Urothelium cell line (cell line): ENCODE measurements at places on chromosomes 7 and 10.
A peak's percentile ranks its signal among the peaks of the same experiment; 100 is the strongest.

- no peak for DNase-seq
Measured at GRCh38 chr10:16919121-16919982, 102.1 kb upstream of the RSU1 start.

GRCh38 chr10:64334084-64334483 lies 812.9 kb downstream of the REEP3 start:
- no peak for DNase-seq

DNA sequence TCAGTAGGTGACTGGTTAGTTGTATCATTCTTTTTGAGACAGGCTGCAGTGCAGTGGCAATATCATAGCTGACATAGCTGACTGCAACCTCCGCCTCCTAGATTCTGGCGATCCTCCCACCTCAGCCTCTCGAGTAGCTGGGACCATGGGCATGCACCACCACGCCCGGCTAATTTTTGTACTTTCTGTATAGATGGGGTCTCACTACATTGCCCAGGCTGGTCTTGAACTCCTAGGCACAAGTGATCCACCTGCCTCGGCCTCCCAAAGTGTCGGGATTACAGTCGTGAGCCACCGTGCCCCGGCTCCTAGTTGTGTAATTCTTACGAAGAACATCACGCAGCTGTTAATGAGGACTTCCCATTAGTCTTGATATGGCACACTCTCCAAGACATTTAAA lies 123.4 kb upstream of the VKORC1L1 start:
- DNase-seq: no peak

DNA sequence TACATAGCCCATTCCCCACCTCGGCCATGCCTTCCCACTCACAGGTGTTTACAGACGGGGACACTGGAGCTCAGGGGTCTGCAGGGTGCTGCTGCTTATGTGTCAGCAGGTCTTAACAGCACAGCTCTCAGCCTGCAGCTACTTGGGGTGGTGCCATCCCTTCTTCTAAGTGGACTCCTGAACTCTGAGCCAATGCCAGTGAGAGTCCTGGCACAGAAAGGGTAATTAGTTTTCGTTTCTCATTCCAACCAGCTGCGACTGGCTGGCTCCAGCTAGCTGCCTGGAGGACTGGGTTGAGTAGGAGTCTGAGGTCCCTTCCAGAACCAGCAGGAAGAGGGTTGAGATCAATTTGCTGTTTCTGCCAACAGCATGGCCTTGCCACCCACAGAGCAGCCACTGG lies 88.3 kb upstream of the AGK start:
- DNase-seq: no peak

DNA sequence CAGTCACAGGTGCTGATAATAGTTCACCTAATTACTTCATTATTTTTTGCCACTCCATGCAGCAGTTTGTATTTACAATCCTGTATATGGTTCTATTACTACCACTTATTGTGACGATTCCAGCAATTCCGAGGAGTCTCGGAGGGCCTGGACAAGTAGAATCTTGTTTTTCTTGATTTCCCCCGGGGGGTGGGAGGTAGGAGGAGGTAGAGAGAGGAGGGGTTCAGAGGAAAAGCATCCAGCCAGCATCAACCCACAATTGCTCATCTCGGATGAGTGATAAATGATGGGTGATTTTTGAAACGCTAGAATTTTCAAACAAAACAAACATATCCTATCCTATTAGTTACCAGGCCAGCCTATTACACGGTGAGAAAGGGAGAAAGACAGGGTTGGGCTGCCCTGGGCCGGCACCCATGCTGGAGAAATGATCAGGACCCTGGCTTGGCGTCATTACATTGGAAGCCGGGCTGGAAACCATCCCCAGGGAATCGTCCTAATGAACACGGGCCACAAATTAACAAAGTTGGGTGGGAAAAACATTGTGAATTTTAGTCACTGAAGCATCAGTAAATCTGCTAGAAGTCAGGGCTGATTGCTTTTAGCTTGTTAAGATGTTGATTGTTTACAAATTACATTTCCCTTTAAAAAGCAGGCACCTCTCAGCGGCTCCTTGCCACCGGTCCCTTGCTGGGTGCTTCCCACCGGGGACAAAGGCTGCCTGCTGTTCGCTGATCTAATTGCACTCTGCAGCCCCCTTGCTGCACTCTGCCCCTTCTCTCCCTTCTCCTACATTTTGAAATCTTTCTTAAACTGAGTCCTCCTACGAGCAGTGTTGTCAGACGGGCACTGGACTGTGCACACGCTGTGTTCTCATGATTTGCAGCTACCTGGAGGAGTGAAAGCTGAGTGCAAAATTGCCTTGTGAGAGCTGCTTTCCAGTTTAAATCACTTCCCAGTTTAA lies 95.5 kb downstream of the FAM204A start:
- DNase-seq: no peak

GRCh38 chr7:135459951-135460567 lies 49.8 kb downstream of the CNOT4 start:
- no peak for DNase-seq

DNA sequence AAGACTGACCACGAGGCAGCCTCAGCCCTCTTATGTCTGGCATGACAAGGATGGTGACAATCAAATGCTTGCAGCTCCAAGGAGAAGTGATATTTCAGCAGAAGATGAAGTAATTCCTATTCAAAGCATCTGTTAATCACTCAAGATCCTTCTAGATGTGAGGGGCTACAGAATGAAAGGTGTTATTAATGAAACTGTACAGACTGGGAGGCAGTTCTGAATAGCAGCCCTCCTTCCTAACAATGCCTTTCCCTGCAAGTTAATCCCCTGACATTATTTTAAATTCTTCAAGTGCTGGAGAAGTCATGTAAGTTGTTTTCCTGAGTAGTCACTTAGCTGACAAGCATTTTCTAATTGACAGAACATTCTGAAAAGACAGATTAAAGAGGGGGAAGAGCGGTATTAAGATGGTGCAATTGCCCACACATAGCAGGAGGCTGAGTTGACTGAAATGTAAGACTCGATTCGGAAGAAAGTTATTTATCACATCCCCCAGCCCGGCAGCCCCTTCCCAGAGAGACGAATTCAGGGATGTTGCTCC lies 300.8 kb downstream of the GRID1 start:
- DNase-seq: no peak

DNA sequence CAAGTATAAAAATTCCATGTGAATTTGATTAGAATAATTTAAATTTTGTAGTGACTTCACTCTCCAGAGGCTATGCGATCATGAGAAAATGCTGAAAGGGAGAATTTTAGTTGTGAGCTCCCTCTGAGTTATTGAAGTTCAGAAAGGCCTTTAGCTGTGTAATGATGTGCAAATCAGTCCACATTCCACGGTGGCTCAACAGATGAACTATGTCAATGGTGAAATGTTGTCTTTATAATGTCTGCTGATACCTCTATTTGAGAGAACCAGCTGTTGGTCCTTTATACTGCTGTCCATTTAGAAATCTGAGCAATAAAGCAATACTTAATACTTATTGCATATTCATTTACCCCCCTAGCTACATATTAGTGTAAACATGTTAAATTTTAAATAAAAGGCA lies 7.1 kb upstream of the ITGB8 start:
- DNase-seq: no peak

DNA sequence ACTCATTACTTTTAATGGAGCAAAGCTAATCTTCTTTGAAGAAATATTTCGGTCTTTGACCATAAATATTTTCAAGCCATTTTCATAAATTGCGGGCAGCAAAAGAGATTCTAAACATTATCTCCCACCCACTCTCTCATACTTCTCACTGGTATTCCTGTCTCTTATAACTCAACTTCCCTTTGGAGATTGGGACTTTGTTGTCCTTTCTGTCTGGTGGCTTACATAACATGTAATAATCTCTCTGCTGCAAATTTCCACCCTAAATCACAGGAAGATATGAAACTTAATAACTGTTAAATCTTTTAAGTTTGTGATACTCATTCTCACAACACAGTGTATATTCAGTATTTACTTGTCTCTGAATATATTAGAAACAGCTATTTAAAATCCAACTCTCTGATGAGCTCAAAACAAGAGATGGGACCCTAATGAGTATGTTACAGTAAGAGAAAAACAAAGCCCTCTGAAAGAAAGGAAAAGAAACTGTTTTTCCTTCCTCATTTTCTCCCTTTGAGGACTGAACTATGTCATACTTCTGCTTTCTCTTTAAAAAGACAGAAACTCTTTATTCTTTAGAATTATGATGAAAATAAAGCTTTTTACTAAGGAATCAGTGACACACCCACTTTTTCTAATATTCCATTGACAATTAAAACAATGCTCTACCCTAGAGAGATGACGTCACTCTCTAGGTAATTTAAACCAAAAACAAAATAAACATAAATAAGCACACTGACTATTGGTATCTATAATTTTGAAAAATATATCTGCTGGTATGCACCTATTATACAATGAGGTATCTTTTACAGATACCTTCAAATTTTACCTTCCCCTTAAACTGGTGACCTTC lies 14.7 kb downstream of the CALCR start:
- no peak for DNase-seq

GRCh38 chr10:19947656-19948055 lies 131.4 kb downstream of the PLXDC2 start:
- DNase-seq: no peak

GRCh38 chr10:75266945-75267344 lies 31.2 kb upstream of the COMTD1 start:
- DNase-seq: no peak

- no peak for DNase-seq
Measured at GRCh38 chr10:130222381-130222780, 86.2 kb downstream of the GLRX3 start.

DNA sequence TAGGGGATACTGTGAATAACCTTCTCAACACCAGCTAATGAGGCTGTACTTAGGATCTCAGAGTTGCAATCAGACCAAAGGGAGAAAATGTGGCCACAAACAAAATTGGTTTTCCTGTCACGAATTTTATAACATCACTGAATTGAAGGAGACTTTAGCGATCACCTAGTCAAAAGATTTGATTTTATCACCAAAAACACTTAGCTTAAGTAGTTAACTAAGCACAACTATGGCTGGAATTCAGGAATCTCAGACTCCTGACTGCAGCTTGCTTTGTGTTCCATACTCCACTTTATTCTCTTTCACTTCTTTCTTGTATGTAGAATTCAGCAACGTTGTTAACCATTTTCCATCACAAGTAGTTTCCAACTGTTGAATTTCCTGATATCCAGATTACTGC lies 152.0 kb downstream of the SLC16A9 start:
- no peak for DNase-seq

- DNase-seq: no peak
Measured at GRCh38 chr7:38855867-38856266, 53.1 kb downstream of the VPS41 start.

DNA sequence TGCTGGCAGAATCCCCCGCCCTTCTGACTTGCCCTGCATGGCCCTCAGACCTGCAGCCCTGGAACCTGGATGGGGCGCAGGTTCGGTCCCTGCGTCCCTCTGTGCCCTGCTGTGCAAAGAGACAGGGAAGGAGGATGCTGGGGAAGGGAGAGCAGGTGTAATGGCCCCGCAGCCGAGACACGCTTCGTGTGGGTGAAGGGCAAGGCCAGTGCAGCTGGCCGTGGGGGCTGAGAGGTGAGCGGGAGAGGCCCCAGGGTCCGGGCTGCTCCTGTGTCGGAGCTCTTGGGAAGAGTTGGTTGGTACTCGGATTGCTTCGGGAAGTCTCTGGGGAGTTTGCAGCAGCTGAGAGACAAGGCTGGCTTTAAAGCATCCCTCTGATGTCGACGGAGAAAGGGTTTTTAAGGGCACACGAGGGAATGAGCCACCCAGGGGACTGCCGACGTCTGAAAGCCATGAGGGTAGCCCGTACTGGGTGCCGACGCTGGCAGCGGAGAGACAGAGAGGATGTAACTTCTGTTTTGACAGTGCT lies 6.5 kb downstream of the ELFN1 start:
- DNase-seq: no peak

- DNase-seq: no peak
Measured at GRCh38 chr10:21614000-21614399, 80.0 kb downstream of the MLLT10 start.

DNA sequence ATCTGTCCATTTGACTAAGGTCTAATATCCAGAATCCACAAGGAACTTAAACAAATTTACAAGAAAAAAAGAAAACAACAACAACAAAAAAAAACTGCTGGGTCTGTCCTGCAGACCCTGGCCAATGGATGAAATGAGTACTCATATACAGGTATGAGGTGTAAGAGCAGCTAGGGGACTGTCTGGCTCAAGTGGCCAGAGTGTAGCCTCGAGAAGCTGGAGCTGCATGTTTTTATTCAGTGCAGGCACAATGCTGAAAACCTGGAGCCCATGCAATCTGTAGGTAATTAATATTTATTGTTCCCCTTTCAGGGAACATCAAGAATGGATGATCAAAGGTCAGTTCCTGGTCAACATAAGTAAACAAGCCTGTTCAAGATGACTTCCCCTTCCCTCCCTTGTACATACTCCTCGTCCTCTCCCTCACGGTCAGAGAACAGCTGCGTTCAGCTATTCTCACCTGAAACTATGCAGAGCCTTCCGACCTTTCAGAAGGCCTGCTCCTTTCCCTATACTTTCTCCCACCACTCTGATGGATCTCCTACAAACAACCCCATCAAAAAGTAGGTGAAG lies 15.5 kb downstream of the CYP2C19 start:
- no peak for DNase-seq

DNA sequence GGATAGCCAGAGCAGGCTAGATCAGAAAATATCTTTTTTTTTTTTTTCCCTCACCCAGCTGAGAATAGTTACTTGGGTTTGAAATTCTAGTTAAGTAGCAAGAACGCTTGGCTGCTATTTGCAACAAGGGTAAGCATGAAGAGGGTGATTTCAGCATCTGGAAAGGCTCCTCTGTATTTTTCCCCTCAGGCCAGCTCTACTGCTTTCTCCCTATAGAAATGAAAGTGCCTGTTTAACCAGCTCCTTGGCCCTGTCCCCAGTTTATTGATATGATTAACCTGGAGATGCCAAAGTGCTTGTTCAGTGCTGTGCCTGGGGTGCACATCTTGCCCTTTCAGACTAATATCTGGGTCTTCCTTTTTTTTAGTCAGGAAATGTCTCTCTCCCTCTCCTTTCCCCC lies 37.1 kb downstream of the AP3M1 start:
- no peak for DNase-seq

GRCh38 chr10:11687357-11687771 lies 54.8 kb upstream of the ECHDC3 start:
- peak; percentile 39 for DNase-seq

GRCh38 chr10:80315391-80315790 lies 25.9 kb upstream of the MAT1A start:
- no peak for DNase-seq
